ENCODE measurements at places on chromosomes 4 and X.
A peak's percentile ranks its signal among the peaks of the same experiment; 100 is the strongest.

DNA sequence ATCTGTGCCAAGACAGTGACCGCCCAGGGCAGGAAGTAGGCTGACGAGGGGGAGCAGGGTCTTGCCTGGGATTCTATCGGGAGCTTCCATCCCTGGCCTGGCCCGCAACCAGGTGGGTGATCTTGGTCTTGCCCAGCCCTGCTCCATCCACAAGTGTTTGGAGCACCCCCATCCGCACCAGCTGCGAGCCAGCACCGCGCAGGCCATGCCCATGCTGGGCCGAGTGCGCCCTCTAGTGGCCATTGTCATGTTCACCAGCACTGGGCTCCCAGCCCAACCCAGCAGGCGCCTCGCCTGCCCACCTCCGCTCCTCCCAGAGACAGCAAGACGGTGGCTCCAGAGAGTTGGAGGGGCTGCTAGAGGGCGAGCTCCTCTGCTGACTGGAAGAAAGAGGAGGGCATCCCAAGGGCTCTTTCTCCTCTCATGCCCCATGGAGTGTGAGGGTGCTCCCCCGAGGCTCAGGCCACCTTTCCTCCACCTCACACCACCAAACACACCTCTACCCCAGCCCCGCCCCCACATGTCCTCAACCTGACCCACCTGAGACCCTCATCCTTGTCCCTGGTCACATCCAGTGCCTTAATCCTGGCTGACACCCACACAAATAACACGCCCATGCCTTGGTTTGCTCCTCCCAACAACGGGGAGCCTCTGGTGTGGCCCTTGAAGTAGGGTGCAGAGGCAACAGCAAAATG, 9.8 kb upstream of the ATP2B3 start:
- DNase-seq, result peak; percentile 64

GRCh38 chr4:15836362-15836761, 58.2 kb downstream of the CD38 start:
- DNase-seq, result no peak

DNA sequence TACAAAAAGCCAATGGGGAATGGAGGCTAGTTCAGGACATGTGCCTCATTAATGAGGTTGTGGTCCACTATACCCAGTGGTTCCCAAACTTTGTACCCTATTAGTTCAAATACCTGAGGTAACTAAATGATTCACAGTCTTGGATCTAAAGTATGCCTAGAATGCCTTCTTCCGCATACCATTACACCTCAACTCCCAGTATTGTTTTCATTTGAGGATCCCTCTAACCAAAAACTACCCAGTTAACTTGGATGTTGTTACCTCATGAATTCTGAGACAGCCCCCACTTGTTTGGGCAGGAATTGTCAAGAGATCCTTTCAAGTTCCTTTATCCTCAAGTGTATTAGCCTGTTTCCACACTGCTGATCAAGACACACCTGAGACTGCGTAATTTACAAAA, 439.2 kb downstream of the PCDH10 start:
- DNase-seq, result no peak

DNA sequence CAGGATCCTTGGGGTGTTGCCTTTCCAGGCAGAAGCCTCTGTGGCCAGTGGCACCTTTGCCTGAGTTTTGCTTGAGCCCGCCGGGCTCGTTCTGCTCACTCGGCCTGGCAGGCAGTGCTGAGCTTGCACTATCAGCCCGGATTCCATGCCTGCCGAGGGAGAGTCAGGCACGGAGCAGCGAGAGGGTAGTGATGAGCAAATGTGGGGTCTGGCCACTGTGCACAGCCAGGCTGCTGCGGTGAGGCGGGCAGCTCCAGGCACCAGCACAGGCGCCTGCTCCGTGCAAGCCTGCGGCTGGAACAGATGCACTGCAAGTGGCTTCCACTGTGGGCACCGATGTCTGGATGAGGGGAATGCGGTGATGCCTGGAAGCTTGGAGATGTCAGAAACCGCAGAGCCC, 619.2 kb downstream of the RAPGEF2 start:
- no peak for DNase-seq

DNA sequence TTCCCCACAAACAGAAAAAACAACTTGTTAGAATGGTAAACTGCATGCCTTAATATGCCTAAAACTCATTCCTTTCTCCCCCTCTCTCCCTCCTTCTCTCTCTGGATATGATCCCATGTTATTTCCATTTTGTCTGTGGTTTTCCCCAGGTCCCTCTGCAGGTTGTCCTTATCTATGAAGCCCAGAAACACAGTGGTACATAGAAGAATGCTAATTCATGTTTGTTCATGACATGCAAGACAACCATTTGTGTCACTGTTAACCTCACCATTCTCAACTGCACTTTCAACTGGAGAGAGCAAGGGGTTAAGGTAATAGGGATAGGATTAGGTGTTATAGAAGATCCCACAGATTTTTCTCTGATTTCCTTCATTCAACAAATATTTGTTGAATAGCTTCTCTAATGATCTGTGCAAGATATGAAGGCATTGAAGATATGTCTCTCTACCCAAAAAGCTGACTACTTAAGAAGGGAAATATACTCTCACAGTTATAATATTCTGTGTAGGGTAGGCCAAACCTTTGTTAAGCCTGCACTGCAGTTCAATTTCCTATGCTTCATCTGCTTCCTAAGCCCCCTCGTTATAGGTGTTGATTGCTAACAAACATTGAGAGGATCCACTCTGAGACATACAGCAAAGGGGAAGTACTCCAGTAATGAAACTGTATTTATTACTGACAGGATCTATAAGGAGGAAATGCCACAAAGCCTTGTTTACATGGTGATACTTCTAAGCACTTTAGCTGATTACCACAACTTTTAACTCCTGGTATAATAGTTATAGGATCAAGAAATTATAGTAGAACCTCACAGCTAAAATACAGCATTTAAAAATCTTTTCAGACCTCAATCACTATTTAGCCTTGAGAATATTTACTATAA, 96.1 kb downstream of the FRYL start:
- DNase-seq, result no peak

GRCh38 chr4:1851160-1851559, 4.8 kb downstream of the LETM1 start:
- no peak for DNase-seq

GRCh38 chrX:69361311-69361845, 142.7 kb upstream of the NALF2 start:
- DNase-seq, result no peak

DNA sequence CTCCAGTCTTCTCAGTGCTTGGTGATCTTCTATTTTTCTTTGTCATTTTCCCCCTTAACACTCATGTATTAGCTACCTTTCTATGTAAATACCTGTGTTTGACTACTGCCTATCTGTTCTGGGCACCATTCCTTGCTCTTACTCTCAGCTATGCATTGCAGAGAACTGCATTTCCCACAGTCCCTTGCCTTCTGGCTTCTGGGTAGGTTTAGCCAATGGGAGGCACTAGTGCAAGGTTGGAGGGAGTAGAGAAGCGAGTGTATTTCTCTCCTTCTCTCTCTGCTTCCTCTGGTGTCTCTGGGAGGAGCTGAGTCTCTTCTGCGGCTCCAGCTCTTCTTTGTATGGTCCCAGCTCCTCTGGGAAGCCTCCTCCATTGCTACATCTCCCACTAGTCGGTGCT, 50.5 kb downstream of the CWH43 start:
- no peak for DNase-seq

- no peak for DNase-seq
These were observed 67.5 kb upstream of the CXCL13 start for GRCh38 chr4:77538144-77538543.

GRCh38 chr4:30619679-30620078, 100.5 kb upstream of the PCDH7 start:
- no peak for DNase-seq

- DNase-seq, result no peak
These were observed 48.4 kb upstream of the SEC24B start for GRCh38 chr4:109385260-109385659.

DNA sequence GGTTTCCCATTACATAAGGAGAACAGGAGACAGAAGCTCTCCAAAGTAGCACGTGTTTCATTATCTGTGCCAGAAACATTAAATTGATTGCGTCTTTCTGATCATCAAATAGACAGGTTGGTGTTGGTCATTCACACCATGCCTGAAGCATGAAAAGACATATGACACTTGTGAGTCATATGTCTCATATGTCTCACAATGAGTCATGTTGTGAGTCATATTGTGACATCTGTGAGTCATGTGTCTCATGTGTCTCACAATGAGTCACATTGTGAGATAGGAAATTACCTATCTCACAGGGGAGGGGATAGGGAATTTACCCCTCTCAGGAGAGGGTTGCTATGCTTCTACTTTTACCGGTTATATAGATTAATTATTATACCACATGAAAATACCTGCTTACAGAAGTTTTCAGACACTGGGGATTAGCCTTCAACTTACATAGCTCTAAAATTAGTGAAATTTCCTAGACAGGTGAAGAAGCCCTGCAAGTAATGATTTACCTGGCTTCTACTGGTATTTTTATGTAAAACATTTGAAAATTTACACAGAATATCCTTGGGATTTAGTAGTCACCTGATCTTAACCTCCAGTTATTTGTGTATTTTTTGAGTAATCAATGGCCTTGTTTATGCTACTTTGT, 80.8 kb downstream of the NPFFR2 start:
- no peak for DNase-seq

GRCh38 chr4:188781655-188782054, 642.4 kb downstream of the TRIML1 start:
- DNase-seq, result no peak

DNA sequence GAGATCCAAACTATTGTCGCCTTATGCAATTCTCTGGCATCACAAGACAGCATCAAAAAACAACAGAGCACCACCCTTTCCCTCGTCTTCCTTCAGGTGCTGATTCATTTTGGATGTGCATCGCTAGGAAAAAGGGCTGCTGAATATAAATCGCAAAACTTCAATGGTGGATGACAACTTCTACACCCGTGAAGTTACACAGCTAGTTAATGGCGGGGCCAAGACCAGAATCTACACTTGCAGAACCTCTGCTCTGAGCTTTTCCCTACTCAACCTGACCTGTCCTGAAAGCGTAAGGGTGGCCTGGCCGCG, 674 bp downstream of the GNPDA2 start:
- no peak for DNase-seq

- DNase-seq, result no peak
These were observed 40.0 kb downstream of the NELFA start for GRCh38 chr4:1968686-1969295.

- no peak for DNase-seq
These were observed 37.0 kb downstream of the NPY5R start for GRCh38 chr4:163380703-163381102.

- no peak for DNase-seq
These were observed 239.9 kb downstream of the NKX6-1 start for GRCh38 chr4:84258905-84259830.

DNA sequence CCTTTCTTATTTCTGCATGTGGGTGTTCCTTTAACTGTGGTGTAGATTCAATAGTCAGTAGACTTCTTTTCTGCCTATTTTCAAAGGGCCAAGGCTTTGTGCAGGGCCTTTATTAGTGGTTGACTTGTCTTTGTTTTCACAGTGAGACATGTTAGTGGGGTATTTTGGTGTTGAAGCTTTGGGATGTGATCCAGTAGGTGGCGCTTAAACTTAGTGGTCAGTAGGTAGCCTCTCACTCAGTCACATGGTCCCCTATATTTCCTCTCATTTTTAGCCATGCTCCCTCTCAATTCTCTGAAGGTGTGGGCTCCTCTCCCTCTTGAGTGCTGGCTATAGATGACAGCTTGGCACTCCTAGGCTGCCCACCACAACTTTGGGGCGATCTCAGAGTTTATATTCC, 23.4 kb upstream of the SLC10A7 start:
- DNase-seq, result no peak

DNA sequence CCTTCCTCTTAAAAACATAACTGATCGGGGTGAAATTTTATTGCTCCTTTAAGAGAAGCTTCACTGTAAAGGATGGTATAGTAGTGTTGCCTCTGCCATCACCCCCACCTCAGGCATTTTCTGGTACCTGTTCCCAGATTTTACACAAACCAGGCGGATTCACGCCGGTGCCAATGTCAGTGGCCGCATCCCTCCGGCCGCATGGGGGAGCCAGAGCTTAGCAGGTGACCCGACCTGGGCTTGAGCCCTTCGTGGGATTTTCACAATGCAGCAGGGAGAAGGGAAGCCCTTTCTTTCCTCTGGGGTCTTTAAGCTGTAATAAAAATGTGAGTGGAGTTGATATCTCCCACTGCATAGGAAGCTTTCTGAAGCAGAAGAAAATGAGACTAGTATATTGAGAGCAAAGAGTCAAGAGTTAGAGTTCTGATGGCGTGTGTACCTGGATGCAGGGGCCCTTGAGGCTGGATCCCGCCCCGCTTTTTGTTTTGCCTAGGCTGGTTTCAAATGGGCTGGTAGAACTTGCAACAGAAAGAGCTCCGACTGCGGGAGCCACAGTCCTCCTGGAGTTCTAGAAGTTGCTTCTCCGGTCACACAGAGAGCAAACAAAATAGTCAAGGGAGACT, 59.4 kb downstream of the POLR2B start:
- no peak for DNase-seq

GRCh38 chr4:177484613-177485021, 42.4 kb upstream of the AGA start:
- DNase-seq, result no peak

DNA sequence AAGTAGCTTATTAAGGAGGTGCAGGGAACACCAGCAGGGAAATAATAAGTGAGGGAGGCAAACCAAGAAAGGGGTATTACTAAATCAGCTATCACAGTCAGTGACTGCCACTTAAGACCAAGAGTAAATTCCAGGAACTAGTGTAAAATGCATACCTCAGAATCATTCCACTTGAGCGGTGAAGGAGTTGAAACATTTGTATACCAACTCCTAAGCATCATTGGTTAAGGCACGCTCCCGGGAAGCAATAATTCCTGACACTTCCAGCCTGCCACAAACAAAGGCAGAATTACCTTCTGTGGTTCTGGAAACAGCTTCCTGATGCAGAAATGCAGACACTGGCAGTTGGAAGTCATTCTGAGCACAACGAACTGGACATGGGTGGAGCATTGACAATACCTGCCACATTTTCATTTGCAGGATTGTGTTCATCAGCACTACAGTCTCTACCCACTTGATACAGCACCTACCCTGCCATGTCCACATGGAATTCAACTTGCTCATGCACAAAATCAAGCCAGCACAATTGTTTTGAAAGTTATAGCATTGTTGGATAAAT, 82.1 kb downstream of the PPP1R2C start:
- DNase-seq, result no peak
